ENCODE measurements at places on chromosomes 3 and 15.

GRCh38 chr3:190175490-190175889, 54.8 kb upstream of the P3H2 start:
- no peak for DNase-seq

DNA sequence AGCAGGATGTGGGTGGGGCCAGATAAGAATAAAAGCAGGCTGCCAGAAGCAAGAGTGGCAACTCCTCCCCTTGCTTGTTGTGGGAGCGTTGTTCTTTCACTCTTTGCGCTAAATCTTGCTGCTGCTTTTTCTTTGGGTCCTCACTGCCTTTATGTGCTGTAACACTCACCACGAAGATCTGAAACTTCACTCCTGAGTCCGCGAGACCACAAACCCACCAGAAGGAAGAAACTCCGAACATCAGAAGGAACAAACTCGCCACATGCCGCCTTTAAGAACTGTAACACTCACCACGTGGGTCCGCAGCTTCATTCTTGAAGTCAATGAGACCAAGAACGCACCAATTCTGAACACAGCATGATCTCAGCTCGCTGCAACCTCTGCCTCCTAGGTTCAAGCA, 72.9 kb downstream of the IL12A start:
- no peak for DNase-seq

DNA sequence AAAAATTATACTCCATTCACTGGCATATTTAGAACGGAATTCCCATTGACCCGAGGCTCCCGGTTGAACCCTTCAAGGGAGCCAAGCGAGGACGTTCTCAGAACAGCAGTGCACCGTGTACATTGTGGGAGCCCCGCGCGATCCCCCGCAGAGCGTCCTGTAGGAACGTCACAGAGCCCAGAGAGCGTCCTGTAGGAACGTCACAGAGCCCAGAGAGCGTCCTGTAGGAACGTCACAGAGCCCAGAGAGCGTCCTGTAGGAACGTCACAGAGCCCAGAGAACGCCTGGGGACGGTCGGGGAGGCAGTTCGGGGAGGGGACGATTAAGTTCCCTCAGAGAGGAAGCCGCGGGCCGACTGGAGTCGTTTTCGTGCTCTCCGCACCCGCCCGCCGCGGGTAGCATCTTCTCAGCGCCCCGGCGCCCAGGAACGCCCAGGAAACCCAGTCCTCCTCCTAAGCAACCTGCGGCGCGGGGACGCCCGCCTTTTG, 506 bp upstream of the ATP1B3 start:
- peak; percentile 61 for DNase-seq

GRCh38 chr15:96495386-96495785, 164.9 kb downstream of the NR2F2 start:
- DNase-seq: no peak

DNA sequence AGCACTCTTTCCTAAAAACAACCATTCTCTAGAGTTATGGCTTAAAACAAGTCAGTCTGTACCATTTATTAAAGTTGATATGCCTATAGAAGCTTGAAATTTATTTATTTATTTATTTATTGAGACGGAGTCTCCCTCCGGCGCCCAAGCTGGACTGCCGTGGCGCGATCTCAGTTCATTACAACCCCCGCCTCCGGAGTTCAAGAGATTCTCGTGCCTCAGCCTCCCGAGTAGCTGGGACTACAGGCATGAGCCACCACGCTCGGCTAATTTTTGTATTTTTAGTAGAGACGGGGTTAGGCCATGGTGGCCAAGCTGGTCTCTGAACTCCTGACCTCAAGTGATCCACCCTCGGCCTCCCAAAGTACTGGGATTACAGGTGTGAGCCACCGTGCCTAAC, 1.5 kb upstream of the TTC14 start:
- no peak for DNase-seq

DNA sequence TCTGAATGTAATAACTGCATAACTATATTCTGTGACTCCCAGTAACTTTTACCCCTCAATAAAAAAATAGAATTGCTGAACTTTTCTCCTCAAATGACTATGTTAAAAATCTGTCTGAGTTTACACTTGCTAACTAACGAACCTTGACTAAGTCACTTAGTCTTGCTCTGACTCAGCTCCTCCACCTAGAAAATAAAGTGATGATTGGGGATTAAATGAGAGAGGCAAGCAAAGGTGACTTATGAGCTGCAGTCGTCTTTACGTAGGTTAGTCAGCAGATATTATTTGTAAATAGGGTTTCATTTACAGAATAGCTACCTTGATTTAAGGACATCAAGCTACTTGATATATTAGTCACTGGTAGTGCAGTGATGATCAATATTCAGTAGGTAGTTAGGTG, 476.9 kb downstream of the MECOM start:
- no peak for DNase-seq

DNA sequence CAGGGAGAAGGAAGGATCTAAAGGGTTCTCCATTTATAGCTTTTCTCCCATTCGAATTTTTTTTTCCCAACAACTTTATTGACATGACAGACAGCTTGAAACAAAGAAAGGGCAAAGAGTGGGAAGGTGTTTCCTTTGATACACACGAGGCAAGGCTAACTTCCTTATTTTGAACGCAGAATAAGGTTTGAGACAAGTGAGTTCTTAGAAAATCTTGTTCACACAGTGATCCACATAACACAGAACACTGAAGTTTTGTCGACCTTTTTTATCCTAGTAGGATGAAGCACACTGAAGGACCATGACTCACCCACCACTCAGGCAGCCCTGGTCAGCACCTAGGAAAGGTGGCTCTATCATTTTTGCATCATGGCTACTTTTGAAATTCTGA, 425.8 kb upstream of the MDFIC2 start:
- no peak for DNase-seq

DNA sequence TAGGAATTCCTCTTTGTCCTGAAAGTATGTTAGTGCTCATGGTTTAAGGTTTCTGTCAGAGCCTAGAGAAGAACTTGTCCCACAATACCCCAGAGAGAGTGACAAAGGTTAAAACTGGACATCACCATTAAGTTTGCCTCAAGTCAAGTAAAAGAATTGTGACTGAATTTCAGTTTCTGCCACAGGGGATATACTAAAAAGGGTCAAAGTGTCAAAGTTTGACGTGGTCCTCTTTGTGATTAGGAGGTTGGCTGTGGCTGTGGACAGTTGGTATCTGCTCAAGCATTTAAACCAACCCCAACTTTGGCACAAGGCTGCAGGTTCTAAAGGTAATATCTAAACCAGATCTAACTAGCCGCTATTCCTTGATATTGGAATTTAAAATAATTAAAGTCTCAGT, 26.1 kb downstream of the FMN1 start:
- no peak for DNase-seq

DNA sequence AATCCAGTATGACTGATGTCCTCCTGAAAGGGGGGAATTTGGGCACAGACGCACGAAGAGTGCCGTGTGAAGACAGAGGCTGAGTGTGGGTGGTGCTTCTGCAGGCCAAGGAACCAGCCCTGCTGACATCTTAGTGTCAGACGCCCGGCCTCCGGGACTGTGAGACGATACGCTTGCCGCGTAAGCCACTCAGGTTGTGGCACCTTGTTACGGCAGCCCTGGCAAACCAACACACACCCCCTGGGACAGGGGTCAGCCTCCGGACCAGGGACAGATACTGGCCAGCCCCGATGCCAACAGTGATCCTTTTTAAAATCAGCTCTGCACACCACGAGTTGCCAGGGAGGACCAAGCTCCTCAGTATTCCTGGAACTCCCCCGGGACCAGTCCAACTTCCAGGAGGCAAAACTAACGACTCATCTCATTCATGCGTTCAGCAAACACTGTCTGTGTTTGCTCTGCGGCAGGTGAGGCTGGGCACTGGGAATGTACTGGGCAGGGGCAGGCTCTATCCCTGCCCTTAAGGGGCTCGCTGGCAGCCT, 21.2 kb upstream of the PIGZ start:
- DNase-seq: peak; percentile 9

- DNase-seq: no peak
Measured at GRCh38 chr3:183725387-183725786, 27.8 kb downstream of the YEATS2 start.

DNA sequence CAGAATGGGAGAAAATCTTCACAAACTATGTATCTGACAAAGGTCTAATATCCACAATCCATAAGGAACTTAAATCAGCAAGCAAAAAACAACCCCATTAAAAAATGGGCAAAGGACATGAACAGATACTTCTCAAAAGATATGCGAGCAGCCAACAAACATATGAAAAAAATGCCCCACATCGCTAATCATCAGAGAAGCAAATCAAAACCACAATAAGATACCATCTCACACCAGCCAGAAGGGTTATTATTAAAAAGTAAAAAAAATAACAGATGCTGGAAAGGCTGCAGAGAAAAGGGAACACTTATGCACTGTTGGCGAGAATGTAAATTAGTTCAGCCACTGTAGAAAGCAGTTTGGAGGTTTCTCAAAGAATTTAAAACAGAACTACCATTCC, 80.2 kb upstream of the ATP11B start:
- DNase-seq: no peak

GRCh38 chr15:42375252-42375651, 16.0 kb downstream of the CAPN3 start:
- DNase-seq: no peak

- no peak for DNase-seq
Measured at GRCh38 chr3:102195198-102195948, 239.4 kb upstream of the ZPLD1 start.

DNA sequence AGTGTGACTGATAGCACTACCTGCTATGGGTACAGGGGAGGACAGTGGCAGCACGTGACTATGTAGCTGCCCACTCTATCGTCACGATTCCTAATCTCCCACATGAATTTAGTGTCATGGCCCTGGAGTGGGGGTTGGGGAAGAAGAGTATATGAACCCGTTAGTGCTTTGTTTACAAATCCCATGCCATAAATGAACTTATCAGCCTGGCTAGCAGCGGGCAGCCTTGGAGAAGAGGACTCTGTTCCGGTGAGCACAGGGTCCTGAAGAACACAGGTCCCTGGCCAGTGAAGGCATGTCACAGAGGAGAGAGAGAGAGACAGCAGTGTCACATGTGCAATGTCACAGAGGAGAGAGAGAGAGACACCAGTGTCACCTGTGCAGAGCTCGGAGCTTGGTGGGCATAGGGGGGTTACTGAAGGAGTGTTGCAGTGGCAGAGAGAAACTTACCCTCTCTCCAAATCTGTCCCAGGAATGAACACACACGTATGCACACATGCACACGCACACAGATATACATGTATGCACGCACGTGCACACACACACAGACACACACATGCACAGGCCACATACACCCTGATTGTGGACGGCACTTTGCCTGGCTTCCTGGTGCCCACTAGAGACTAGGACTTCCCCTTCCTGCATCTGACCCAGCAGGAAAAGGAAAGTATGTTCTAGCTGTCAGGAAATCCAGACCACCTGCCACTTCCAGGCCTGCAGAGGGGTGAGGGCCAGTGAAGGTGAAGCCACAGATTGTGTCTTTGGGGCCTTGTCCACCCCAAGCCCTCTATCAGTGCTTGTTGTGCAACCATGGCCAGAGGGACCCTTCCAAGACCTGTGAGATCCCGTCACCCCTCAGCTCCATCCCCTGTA, 26.3 kb downstream of the ITGA11 start:
- DNase-seq: no peak

DNA sequence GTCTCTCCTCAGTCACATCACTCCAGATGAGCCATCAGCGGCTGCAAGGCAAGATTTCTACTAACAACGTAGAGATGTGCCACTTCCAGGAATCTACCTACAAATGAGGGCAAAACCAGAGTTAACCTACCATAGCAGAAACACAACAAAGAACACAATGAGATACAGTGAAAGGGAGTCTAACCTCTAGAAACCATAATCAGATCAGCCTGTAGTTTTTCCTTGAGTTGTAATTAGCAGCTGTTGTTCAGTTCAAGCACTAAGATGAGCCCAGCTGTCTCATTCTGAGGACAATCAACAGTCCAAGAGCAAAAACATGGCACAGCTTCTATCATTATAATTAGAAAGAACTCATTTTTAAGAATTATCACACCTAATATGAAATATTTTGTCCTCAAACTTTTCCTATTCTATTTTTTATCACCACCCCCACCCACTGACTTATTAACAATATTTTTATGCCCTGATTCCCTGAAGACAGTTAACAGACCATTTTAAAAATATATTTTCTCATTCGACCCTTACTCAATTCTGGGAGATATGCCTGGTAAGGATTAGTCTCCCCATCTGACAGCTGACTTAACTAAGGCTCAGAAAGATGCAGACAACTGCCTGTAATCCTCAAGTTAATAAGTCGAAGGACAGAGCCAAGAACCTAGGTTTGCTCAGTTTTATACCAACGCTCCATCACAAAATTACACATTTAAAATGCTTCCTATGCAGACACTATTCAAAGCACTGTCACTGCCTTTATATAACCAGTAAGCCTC, 50.1 kb downstream of the MAGI1 start:
- no peak for DNase-seq

GRCh38 chr3:115709931-115710330, 86.6 kb downstream of the GAP43 start:
- DNase-seq: no peak

DNA sequence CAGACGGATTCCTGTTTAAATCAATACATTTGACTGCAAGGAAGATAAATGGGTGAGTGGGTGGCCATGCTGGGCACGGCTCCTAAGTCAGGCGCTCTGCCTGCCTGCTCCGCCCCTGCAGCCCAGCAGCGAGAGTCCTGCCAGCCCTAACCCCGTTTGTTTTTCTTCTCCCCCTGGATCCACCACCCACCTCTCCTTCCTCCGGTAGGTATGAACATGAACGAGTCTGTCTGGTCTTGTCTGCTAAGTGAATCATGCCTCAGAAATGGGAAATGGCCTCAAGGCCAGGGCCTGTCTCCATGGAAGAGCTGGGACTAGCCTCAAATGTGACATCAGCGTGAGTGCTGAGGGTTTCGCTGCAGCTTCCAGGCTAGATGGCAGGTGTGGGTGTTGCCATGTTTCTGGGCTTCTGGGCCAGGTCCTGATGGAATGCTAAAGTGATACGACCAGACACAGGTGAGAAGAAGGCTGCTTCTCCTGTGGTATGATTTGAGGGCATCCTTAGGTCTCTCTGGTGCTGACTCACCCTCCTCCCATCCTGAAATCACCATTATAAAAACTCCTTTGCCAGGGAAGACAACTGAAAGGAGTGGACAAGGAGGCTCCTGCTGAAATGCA, 5.6 kb upstream of the FEM1B start:
- DNase-seq: no peak
